ENCODE measurements at places on chromosomes 6 and 20.

- no peak for DNase-seq
- H3K36me3 ChIP-seq = no peaks in the 10 kb centered on the region
- no peak overlapping the region for H3K4me3 ChIP-seq
- H3K27me3 ChIP-seq = no peaks in the 10 kb centered on the region
- H3K27ac ChIP-seq = no peak overlapping the region
- H3K4me1 ChIP-seq = no peaks in the 10 kb centered on the region
Measured at GRCh38 chr20:43252761-43253160, 63.1 kb upstream of the PTPRT start.

DNA sequence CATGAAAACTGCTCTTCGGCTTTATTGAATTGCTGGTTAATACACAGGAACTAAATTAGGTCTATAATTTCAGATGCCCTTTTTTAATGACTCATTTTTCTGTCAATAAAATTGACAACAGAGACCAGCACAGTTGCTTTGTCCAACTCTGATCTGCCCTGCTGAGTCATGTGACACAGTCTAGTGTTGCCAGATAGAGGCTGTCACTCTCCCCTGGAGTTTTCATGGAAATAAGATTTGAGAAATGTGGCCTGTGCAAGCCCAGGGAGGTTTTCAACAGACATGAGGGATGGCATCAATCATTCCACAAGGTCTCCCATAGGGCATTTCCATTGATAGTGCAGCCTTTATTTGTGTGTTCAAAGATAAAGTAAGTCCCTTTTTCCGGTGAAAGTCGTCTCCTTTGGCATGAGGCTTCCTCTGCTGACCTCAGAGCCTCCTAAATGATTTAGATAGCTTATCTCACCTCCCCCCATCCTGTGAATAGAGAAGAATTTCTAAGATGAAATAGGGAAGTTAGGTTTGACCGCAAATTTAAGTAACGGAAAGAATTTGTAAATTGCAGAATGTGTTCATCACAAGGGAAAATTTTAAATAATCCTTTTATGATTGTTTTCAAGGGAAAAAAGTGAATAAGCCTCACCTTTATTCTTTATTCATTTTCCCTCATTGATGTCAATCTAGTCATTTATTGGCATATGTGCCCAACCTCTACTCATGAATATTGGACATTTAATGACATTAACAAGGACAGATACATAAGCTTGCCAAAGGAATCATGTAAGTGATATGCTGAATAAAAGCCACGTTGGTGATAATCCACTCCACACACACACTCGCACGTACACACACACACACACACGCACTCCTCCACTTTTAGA is 277.7 kb downstream of the ADGB start:
- H3K27me3 ChIP-seq = no peaks in the 10 kb centered on the region
- no peak overlapping the region for H3K27ac ChIP-seq
- H3K4me3 ChIP-seq = no peak overlapping the region
- no peaks in the 10 kb centered on the region for H3K36me3 ChIP-seq

GRCh38 chr6:143110572-143110971 is 49.9 kb downstream of the AIG1 start:
- H3K4me3 ChIP-seq = no peak overlapping the region
- DNase-seq = no peak
- no peaks in the 10 kb centered on the region for H3K36me3 ChIP-seq
- H3K27ac ChIP-seq = no peak overlapping the region
- H3K4me1 ChIP-seq = no peaks in the 10 kb centered on the region

- H3K4me3 ChIP-seq = no peak overlapping the region
- H3K27me3 ChIP-seq = no peaks in the 10 kb centered on the region
- H3K36me3 ChIP-seq = no peaks in the 10 kb centered on the region
- no peak overlapping the region for H3K27ac ChIP-seq
- H3K4me1 ChIP-seq = no peaks in the 10 kb centered on the region
Measured at GRCh38 chr6:22457996-22458395, 111.4 kb upstream of the HDGFL1 start.

DNA sequence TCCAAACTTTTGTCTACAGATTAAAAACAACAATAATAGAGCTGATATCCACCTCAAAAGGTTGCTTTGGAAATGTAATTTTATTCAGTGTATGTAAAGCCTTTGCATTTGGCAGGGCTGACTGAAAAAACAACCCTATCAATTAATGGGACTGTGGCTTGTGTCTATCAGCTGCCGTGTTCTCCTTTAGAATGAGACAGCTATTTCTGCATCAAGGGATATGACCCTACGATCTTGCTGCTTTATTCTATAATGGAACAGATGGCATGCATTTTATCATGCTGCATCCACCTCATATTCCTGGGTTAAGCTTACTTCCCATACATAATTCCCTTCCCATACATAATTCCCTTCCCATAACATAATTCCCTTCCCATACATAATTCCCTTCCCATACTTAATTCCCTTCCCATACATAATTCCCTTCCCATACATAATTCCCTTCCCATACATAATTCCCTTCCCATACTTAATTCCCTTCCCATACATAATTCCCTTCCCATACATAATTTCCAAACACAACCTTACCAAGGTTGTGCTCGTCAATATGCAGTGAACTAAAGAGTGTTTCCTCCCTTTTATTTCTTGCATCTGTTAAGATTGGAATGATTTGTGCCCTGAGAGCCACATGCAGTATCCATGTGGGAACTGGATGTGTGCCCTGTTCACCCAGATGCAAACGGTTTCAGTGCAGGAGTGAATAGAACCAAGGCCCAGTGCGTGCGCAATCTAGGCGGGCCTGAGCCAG is 26.8 kb downstream of the SERPINB6 start:
- no peak overlapping the region for H3K27ac ChIP-seq
- H3K4me3 ChIP-seq = no peak overlapping the region
- H3K27me3 ChIP-seq = no peaks in the 10 kb centered on the region
- no peak for DNase-seq
- H3K4me1 ChIP-seq = peaks cover 20% of the 10 kb centered on the region
- H3K36me3 ChIP-seq = peaks cover 19% of the 10 kb centered on the region
